ENCODE measurements at places on chromosomes 6 and 20.

DNA sequence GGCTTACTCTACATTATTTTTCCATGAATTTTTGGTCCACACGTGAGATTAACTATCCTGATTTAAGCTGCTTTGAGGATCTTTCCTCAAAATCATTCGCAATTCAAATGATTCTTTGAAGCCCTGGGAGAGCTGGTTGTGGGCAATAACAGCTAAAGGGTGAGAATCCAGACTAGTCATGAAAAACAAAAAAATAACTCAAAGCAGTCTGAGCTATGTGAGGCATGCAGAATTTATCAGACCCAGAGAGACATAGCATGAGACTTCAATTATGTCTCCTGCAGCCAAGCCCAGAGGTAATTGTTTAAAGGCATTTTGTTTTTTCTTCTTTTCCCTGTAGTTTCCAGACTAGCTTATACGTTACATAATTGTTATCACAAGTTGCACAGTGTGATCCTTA lies 517.3 kb upstream of the PTCHD4 start:
- DNase-seq: no peak

- DNase-seq: no peak
These were observed 30.1 kb downstream of the CMTR1 start for GRCh38 chr6:37463110-37463509.

- DNase-seq: no peak
These were observed 10.2 kb downstream of the SENP6 start for GRCh38 chr6:75611702-75612375.

GRCh38 chr20:3632311-3633004 lies 30.7 kb downstream of the GFRA4 start:
- DNase-seq: no peak

GRCh38 chr20:51460569-51461265 lies 81.8 kb downstream of the NFATC2 start:
- DNase-seq: no peak

DNA sequence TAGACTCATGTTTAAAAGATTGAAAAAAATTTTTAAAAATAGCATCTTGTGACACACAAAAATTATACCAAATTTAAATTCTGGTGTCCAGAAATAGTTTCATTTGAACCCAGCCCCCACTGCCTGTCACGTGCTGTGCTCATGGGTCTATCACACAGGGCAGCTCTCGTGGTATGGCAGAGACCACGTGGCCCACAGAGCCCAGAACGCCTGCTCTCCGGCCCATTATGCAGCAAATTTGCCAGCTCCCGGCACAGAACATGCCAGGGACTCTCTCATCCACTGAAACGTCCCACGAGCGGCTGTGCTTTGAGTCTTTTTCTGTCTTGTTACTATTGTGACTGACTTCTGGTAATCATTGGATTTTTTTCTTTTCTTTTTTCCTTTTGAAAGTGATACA lies 224.3 kb downstream of the TTLL2 start:
- DNase-seq: no peak

- no peak for DNase-seq
These were observed 111.2 kb upstream of the ADGRF1 start for GRCh38 chr6:47153404-47153755.

GRCh38 chr6:34129753-34130152 lies 16.1 kb downstream of the GRM4 start:
- no peak for DNase-seq

DNA sequence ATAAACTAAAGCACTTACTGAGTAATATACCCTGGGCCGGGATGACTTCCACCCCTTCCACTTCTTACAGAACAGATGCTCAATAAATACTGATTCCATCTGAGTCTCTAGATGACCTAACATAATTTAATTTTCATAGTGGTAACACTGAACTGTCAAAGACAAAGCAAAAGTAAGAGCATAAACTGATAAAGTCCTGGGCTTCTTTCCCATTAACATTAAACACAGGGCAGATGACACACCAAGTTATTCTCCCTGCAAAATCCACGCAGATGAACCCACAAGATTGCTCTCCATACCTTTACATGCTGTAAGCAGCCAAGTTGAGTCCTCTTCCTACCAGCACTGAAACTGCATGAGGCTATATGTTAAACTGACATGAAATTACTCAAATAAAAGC lies 27.1 kb downstream of the AGPAT4 start:
- no peak for DNase-seq

- DNase-seq: no peak
These were observed 209.4 kb upstream of the LRFN2 start for GRCh38 chr6:40796260-40797221.
